ENCODE measurements at places on chromosomes 6 and 20.

GRCh38 chr6:125882243-125882642 lies 74.3 kb upstream of the HINT3 start:
- DNase-seq = no peak

DNA sequence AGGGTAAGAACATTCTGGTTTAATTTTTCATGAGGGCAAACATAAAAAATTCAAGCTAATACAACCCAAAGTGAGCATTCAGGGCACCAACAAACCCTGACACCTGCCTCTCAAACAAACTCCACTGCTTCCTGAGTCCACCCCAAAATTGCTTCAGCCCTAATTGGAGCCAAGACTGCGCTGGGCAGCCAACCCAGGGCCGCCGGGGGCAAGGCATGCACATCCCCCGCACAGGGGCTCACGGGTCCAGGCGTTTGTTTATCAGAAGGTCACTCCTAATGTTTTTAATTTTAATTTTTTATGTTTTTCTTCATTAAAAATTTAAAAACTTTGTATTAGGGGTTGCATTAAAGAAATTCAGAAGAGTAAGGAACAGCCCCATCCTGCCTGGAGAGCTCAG lies 459.1 kb upstream of the CDH4 start:
- no peak for DNase-seq

DNA sequence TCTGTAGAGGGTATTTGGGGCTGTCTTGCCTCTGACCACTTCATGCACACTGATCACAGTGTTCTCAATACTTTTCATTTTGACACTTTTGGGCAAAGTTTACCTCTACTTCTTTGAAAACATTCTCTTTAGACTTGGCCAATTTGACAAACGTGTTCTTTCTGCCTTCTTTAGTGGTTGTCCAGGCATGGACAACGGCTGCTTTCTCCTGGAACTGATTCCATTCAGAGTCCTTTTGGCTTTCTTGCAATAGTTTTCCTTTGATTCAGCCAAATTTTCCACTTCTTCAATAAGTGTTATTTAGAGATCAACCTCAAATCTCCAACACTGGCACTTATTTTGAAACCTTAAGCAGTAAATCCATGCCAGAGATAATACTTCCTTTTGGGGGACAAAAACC lies 6.7 kb upstream of the CST9 start:
- DNase-seq = no peak

- DNase-seq = no peak
Measured at GRCh38 chr6:111980143-111980542, 73.8 kb upstream of the CCN6 start.

DNA sequence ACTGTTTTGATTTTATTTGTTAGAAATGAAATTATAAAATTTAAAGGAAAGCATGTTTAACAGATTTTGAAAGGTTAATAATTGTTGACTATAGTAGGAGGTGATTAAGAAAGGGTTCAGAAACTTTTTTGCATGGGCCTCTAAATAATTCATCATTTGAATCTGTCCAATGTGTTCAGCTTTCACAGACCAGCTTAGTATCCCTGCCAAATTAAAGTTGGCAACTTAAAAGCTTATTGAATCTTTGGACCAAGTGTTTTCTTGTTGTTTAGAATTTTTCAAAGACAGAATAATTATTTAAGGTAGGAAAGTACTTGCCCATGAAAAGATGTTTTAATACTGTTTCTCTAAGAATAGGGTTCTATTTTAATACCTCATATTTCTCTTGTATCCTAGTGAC lies 466.0 kb downstream of the GJA1 start:
- no peak for DNase-seq

Data from LNCaP clone FGC (cell line).